Fibroblast of skin of left quadriceps (primary cell): ENCODE measurements at places on chromosomes 6 and 20.

- no peak for DNase-seq
Measured at GRCh38 chr6:17250237-17250636, 30.9 kb upstream of the RBM24 start.

- peak; percentile 20 for DNase-seq
Measured at GRCh38 chr6:127515234-127515793, 3.8 kb downstream of the MTCL3 start.

GRCh38 chr6:105135056-105135455 lies 44.8 kb downstream of the POPDC3 start:
- no peak for DNase-seq

DNA sequence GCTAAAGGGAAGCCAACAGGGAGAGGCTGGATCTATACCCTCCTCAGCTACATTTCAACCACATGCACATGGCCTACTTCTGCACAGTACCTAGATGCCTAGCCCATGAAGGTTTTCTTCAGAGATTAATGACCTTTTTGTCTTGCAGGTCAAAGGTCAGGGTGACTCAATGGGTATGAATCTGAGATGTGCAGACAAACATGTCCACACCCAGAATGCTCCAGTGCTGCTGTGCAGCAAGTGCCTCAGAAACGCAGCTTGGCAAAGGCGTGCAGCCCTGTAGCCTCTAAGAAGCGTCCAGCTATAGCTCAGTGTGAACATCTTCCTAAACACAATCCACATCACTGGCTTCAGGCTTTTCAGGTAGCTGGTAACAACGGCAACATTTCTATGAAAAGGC lies 24.4 kb downstream of the MAP1LC3A start:
- no peak for DNase-seq

- DNase-seq, result peak; percentile 50
Measured at GRCh38 chr6:109526905-109527628, 44.0 kb upstream of the ZBTB24 start.

DNA sequence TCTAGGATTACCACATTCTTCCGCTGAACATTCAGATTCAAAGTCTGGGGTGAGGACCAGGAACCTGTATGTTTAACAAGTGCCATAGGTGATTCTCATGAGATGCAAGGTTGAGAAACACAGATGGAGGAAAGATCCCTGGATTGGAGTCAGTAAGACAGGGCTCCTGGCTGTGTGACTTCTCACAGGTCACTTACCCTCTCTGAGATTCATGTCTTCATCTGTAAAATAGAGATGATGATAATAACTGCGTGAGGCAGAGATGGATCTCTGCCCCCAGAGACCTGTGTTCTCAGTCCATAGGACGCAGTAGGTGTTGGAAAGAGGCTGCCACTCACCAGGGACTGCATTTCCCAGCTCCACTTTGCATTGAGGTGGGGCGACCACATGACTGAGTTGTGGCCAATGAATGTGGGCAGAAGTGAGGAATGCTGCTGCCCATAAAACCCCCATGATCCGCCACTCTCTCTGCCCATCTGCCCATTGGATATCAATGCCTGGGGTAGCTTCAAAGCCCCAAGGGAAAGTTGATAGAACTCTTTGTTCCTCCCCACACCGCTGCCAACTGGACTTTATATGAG lies 13.6 kb upstream of the GDAP1L1 start:
- DNase-seq, result no peak
